Activated T-helper 1 cell treated with anti-CD3 and anti-CD28 coated beads, Interleukin-12 subunit alpha, Interleukin-12 subunit beta, Interleukin-2, Interleukin-4 antibody, amounts not matched to agents 30 ng/mL and 10 ng/mL and 1 ng/mL, durations not matched to agents 14 hours and 24 hours and 36 hours (primary cell): ENCODE measurements at places on chromosomes 11 and 22. TPM values are rescaled to one million over a fixed set of nuclear protein-coding genes. Genes with fewer than 3 reads are reported as not detected.

Gene RTL10
- total RNA-seq, result 22.2 and 24.1 TPM in 2 replicates

Gene PLEKHB1
- total RNA-seq, result 1.3 and 2.0 TPM in 2 replicates

Gene ADAMTS15
- total RNA-seq, result 0.02 TPM in 1 of 2 replicates, not detected in the other

GRCh38 chr11:59822989-59823566, 12.5 kb upstream of the MRPL16 start:
- H3K27me3 ChIP-seq, result peaks cover 8% of the 10 kb centered on the region
- no peak overlapping the region for H3K27ac ChIP-seq
- H3K4me1 ChIP-seq, result peaks cover 9% of the 10 kb centered on the region
- no peak for DNase-seq

GRCh38 chr11:57463671-57464538, 3.6 kb downstream of the RTN4RL2 start:
- H3K4me1 ChIP-seq, result peaks cover 23% of the 10 kb centered on the region
- H3K4me3 ChIP-seq, result no peak overlapping the region
- no peak overlapping the region for H3K27ac ChIP-seq
- no peak for DNase-seq
- H3K27me3 ChIP-seq, result peaks cover 38% of the 10 kb centered on the region

DNA sequence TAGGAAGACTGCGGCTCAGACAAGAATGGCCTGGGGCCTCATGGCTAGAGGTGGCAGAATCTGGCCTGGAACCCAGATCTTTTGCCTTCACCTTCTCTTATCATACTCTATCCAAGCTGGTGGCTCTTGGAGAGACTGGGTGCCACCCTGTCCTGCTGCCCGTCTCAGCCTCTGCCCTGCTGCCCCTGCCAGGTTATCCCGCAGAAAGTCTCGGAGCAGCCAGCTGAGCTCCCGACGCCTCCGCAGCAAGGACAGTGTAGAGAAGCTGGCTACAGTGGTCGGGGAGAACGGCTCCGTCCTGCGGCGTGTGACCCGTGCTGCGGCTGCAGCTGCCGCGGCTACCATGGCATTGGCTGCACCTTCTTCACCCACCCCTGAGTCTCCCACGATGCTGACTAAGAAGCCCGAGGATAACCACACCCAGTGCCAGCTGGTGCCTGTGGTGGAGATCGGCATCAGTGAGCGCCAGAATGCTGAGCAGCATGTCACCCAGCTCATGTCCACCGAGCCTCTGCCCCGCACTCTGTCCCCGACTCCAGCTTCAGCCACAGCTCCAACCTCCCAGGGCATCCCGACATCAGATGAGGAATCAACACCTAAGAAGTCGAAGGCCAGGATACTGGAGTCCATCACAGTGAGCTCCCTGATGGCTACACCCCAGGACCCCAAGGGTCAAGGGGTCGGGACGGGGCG, 5.9 kb downstream of the INCENP start:
- H3K4me3 ChIP-seq, result no peak overlapping the region
- no peak overlapping the region for H3K27ac ChIP-seq
- DNase-seq, result no peak
- H3K27me3 ChIP-seq, result no peaks in the 10 kb centered on the region

GRCh38 chr11:134358165-134358855, 26.5 kb downstream of the GLB1L2 start:
- peaks cover 26% of the 10 kb centered on the region for H3K4me1 ChIP-seq
- H3K36me3 ChIP-seq, result no peaks in the 10 kb centered on the region
- H3K27me3 ChIP-seq, result peaks cover 5% of the 10 kb centered on the region
- no peak for DNase-seq
- no peak overlapping the region for H3K4me3 ChIP-seq
- no peak overlapping the region for H3K27ac ChIP-seq

DNA sequence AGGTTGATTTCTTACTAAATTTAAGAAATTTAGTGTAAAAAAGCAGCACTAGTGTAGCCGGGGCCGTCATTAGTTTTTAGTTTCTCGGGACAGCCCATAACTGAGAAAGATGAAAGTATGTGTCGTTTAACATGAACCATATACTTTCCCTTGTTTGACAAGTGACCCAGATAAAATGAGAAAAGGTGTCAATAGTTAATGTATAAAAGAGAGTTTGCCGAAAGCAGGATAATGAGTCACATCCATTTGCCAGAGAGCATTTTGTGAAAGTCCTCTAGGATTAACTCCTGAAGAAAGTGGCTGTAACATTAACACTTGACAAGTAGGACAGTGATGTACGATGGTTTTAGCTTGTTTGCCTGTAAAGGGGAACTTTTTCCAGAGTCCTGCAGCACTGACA, 13.5 kb downstream of the OR52K1 start:
- no peaks in the 10 kb centered on the region for H3K4me1 ChIP-seq
- H3K4me3 ChIP-seq, result no peak overlapping the region
- no peak for DNase-seq
- H3K36me3 ChIP-seq, result no peaks in the 10 kb centered on the region
- H3K27me3 ChIP-seq, result peaks cover 16% of the 10 kb centered on the region
- H3K27ac ChIP-seq, result no peak overlapping the region

DNA sequence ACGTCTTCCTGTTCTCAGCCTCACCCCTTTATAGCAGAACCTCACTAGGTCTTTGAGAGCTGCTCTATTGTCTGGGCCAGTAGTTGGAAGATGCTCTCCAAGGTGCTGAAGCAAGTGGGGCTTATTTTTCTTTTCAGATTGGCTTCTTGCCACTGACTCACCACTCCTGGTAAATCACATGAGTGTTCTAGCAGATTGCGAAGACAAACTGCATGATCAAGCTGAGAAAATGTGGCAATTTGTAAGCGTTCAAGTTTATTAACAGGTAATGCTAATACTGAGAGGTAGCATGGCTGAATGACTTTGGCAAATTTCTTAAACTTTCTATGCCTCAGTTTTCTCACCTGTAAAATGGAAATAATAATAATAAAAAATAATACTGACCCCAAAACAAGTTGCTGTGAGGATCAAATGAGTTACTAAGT, 59.2 kb downstream of the CACNG2 start:
- peaks cover 12% of the 10 kb centered on the region for H3K27me3 ChIP-seq
- no peak overlapping the region for H3K27ac ChIP-seq
- H3K4me3 ChIP-seq, result no peak overlapping the region
- H3K36me3 ChIP-seq, result no peaks in the 10 kb centered on the region
- no peaks in the 10 kb centered on the region for H3K4me1 ChIP-seq

DNA sequence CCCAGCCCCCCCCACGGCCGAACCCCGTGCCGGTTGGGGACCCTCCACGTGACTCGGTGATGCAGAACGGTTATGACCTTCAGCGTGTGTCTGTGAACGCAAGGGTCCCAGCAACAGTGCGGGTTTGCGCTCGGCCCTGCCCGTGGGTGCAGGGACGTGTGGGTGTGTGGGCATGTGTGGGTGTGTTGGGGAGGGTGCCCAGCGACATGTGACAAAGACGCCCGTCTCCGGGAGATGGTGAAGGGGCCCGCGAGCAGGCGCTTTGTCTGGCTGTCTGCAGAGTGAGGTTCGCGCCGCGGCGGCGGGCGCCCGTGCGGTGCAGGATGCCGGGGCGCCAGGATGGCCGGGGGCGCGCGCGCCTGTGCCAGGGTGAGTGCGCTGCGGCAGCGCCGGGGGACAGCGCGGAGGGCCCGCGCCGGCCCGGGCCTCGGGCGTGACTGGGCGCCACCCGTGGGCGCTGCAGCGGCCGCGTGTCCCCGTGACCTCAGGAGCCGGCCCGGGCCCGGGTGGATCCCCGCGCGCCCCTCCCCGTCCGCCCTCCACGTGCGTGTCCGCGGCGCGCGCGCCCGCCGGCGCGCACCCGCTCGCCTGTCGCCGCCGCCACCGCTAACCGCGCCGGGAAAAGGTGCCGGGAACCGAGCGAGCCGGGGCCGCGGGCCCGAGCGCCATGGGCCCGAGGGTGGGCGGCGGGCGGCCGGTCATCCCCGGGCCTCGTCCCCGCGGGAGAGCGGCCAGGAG, at the start of gene LRFN4:
TSS of gene LRFN4 (plus strand) at position 569 of the 738 bp plus-strand sequence. CDS start 681 bp downstream, outside the sequence.
- no peaks in the 10 kb centered on the region for H3K36me3 ChIP-seq
- H3K4me1 ChIP-seq, result peaks cover 12% of the 10 kb centered on the region
- no peak for DNase-seq

- H3K27ac ChIP-seq, result no peak overlapping the region
- no peaks in the 10 kb centered on the region for H3K36me3 ChIP-seq
- no peaks in the 10 kb centered on the region for H3K4me1 ChIP-seq
- DNase-seq, result no peak
- no peaks in the 10 kb centered on the region for H3K27me3 ChIP-seq
- no peak overlapping the region for H3K4me3 ChIP-seq
Observed at GRCh38 chr22:49092716-49093115, 735.0 kb downstream of the BRD1 start.

- no peak for DNase-seq
- no peak overlapping the region for H3K4me3 ChIP-seq
- H3K4me1 ChIP-seq, result no peaks in the 10 kb centered on the region
- H3K36me3 ChIP-seq, result no peaks in the 10 kb centered on the region
Observed at GRCh38 chr22:18929459-18929858, 6.6 kb downstream of the PRODH start.

DNA sequence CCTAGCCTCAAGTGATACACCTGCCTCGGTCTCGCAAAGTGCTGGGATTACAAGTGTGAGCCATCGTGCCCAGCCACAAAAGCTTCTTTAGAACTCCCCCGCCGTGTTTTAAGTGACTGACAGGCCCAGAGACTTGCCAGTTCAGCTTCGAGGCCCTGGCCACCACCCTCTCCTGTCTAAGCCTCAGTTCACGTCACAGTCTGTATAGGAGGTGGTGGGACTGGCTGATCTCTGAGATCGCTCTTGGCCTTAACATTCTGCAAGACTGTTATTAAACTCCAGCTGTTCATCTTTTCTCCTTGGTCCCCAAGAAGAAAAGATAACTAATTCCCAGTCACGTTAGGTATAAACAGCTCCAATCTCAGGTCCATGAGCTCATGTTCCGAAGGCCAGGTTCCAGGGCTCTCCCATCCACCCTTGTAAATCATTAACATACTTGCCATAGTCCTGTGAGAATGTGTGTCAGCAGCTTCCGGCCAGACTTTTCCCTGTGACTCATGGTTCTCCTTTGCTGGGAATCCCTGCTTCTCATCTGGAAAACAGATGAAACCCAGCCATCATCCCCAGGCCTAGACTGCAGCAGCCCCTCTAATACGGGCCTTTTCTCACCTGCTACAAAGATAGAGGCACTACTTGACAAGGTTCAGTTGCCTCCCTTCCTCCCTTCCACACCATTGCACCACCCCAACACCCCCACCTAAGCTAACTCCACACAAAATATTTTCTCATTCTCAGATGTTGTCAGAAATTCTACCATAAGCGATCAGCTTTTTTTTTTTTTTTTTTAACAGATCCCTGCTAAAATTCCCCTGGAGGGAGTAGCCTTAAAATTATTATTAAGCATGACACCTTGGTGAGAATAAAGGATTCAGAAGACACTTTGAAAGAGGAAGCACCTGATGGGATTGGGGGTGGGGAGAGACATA, 5.6 kb upstream of the KIAA0930 start:
- H3K27ac ChIP-seq, result no peak overlapping the region
- no peaks in the 10 kb centered on the region for H3K36me3 ChIP-seq
- no peak for DNase-seq

GRCh38 chr11:134679592-134679991, 267.6 kb upstream of the B3GAT1 start:
- no peaks in the 10 kb centered on the region for H3K27me3 ChIP-seq
- DNase-seq, result no peak
- H3K4me1 ChIP-seq, result no peaks in the 10 kb centered on the region
- no peaks in the 10 kb centered on the region for H3K36me3 ChIP-seq

GRCh38 chr11:124122123-124122522, 6.9 kb downstream of the VWA5A start:
- peaks cover 51% of the 10 kb centered on the region for H3K36me3 ChIP-seq
- H3K4me1 ChIP-seq, result peaks cover 9% of the 10 kb centered on the region
- DNase-seq, result no peak

DNA sequence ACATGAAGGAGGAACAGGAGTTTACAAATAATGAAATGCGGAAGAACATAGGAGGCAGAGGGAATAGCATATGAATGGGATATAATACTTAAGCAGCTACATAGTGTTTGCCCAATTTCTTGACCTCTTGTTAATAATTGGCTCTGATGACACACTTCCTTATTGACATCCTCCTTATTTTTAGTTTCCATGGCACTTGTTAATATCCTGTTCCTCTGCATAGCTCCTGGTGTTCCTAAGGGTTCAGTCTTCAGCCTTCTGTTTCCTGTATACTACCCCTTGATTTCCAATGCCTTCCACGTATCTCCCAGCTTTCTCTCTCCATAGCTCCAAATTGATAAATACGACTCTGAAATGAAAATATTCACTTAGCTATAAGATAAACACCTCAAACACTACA, 663.8 kb upstream of the API5 start:
- H3K4me1 ChIP-seq, result no peaks in the 10 kb centered on the region
- H3K27me3 ChIP-seq, result no peaks in the 10 kb centered on the region
- no peak overlapping the region for H3K4me3 ChIP-seq
- H3K36me3 ChIP-seq, result no peaks in the 10 kb centered on the region
- no peak overlapping the region for H3K27ac ChIP-seq

GRCh38 chr11:127451861-127452260, 451.3 kb upstream of the KIRREL3 start:
- H3K36me3 ChIP-seq, result no peaks in the 10 kb centered on the region
- H3K27me3 ChIP-seq, result no peaks in the 10 kb centered on the region
- H3K4me1 ChIP-seq, result no peaks in the 10 kb centered on the region
- H3K27ac ChIP-seq, result no peak overlapping the region
- no peak for DNase-seq

GRCh38 chr11:71338801-71339395, 86.5 kb upstream of the SHANK2 start:
- H3K27ac ChIP-seq, result no peak overlapping the region
- no peak overlapping the region for H3K4me3 ChIP-seq

DNA sequence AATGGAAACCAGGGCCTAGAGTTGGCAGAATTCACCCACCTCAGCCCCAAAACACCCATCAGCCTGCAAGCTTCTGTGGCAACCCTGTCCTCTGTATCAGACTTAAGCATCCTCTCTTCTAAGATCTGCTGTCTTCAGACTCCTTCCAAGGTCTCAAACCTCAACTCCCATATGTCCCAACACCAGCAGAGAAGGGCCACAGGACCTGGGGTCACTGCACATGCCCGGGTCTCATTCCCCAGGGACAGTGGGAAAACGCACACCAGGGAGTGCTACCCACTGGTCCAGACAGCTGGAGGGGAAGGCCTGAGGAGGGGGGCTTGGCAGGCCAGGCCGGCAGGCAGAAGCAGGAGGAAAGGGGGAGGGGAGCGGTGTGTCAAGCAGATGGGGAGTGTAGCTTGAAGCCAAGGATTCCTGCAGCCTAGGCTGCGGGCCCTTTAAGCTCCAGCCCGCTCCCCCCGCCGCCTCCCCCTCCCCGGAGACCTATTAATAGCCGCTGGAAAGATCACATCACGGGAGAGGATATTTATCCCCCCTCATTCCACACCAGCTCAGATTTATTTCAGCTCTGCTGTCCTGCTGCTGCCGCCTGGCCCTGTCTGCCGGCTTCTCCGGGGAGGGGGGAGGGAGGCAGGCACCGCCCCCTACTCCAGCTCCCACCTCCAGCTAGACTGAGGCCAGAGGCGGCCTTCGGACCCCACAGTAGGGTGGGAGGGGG, 16.7 kb downstream of the BCL9L start:
- H3K4me3 ChIP-seq, result no peak overlapping the region
- no peaks in the 10 kb centered on the region for H3K27me3 ChIP-seq
- peaks cover 15% of the 10 kb centered on the region for H3K36me3 ChIP-seq
